Stimulated activated CD8-positive, alpha-beta memory T cell treated with anti-CD3 and anti-CD28 coated beads, Interleukin-4, amount 100 ng/mL, for 48 hours (primary cell): ENCODE measurements at places on chromosomes 13 and 19.

GRCh38 chr13:71722206-71722605 lies 144.8 kb downstream of the DACH1 start:
- no peak for DNase-seq

- DNase-seq, result no peak
These were observed 537.6 kb downstream of the EFNB2 start for GRCh38 chr13:105997581-105998550.

GRCh38 chr19:8150998-8151766 lies 1.8 kb upstream of the FBN3 start:
- no peak for DNase-seq

GRCh38 chr13:22018076-22018835 lies 347.4 kb downstream of the FGF9 start:
- DNase-seq, result no peak

- DNase-seq, result no peak
These were observed 16.0 kb downstream of the TMEM272 start for GRCh38 chr13:51828730-51829567.

GRCh38 chr13:49669735-49670309 lies 21.5 kb downstream of the EBPL start:
- peak; percentile 32 for DNase-seq

- no peak for DNase-seq
These were observed 792.9 kb downstream of the LIG4 start for GRCh38 chr13:107422421-107422820.

GRCh38 chr13:40498461-40498860 lies 168.0 kb downstream of the FOXO1 start:
- peak; percentile 18 for DNase-seq

DNA sequence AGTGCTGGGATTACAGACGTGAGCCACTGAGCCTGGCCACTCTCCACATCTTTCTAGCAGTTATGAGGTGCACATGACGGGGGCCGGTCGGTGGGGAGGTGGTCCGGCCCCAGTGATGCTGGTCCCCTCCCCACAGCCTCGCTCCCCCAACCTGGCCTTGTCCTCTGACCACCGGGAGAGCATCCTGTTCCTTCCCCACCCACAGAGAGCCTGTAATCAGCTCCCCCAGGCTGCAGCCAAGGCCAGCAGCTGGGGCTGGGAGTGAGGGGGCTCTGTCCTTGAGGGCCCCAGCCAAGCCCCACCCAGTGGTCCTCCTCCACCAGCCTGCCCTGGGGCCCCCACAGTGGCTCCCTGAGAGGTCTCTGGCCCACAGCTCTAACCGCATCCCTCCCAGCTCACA lies 3.0 kb upstream of the INSL3 start:
- no peak for DNase-seq

DNA sequence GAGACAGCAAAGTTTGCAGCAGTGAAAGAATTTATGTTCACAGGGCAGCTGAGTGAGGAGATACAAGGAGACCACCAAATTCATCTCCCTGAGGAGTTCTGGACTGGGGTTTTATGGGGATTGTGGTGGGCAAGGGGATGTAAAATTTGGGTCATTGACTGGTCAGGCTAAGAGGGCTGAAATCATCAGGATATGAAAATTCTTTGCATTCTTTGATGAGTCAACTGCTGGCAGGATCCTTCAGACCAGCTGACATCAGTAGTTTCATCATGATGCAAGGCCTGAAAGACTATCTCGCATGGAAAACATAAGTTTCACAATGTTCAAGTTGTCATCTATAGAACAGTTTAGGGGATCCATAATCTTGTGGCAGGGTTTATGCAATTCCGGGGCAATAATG lies 869.5 kb upstream of the PCDH9 start:
- DNase-seq, result no peak

DNA sequence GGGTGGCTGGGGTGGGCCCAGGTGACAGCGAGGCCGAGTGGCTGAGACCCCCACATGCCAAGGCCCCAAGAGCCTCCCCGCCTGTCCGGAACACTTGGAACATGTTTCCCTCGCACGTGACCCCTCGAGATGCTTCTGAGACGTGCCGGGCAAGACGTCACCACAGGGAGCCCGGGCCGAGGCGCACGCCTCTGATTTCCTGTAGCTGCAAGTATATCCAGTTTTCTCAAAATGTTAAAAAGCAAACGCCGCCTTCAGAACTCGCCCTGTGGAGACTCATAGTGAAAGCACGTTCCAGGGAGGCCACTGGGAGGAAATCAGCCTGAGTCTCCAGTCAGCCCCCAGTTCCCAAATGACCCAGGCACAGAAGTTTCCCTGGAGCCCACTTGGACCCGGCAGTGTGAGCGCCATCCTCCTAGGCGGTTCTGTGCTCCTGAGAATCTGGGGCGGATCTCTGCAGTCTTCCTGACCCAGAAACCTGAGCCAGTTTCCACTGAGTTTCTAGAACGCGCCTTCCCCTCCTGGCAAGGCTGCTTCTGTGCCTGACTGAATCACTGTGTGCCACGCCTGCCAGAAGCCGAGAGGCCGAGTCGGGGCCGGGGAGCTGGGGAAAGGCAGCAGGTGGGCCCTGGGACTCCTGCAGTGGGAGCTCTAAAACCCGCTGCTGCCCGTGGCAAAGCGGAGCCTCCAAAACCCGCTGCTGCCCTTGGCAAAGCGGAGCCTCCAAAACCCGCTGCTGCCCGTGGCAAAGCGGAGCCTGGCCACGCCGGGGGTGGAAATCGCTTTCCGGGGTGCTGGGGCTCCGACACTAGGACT lies 179.3 kb downstream of the KDM4B start:
- no peak for DNase-seq

DNA sequence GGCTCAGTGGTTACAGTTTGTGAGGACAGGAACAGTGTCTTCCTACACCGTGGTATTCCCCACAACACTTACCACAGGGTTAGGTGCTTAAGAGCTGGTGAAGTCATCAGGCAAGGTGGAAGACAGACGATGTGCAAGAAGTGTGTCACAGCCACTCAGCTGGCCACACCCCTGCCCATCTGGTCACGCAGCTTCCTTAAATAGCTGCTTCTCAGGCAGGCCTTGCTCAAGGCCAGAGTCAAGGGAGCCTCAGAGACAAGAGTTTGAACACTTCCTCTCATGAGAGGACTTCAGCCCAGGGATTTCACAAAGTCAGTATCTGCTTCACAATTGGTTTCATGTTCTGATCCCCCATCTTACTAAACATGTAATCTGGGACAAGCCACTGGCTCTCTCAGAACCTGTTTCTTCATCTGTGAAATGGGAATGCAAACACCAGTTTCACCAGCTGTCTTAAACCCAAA lies 80.3 kb upstream of the FRY start:
- peak; percentile 26 for DNase-seq

- no peak for DNase-seq
These were observed 171.5 kb downstream of the DLEU7 start for GRCh38 chr13:50672025-50672424.

- DNase-seq, result no peak
These were observed 45.9 kb downstream of the TSHZ3 start for GRCh38 chr19:31303262-31303815.
